ENCODE measurements at places on chromosomes 1 and 21.
A peak's percentile ranks its signal among the peaks of the same experiment; 100 is the strongest.

DNA sequence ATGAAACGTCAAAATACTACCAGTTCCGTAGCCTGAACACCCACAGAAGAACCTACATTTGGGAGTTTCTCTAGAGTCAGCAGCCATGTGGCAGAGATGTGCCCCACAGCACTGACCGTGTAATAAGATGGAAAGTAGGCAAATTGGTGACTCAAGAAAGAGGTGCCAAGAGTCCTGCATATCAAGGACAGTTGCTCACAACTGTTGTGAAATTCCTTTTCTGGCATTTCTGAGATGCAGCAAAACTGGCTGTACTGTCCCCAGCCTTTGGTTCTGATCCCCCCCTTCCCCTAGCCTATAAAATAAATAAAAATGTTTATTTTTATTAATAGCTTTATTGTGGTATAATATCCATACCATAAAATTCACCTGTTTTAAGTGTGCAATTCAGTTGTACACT lies 324.0 kb downstream of the PCP4 start:
- DNase-seq: no peak

DNA sequence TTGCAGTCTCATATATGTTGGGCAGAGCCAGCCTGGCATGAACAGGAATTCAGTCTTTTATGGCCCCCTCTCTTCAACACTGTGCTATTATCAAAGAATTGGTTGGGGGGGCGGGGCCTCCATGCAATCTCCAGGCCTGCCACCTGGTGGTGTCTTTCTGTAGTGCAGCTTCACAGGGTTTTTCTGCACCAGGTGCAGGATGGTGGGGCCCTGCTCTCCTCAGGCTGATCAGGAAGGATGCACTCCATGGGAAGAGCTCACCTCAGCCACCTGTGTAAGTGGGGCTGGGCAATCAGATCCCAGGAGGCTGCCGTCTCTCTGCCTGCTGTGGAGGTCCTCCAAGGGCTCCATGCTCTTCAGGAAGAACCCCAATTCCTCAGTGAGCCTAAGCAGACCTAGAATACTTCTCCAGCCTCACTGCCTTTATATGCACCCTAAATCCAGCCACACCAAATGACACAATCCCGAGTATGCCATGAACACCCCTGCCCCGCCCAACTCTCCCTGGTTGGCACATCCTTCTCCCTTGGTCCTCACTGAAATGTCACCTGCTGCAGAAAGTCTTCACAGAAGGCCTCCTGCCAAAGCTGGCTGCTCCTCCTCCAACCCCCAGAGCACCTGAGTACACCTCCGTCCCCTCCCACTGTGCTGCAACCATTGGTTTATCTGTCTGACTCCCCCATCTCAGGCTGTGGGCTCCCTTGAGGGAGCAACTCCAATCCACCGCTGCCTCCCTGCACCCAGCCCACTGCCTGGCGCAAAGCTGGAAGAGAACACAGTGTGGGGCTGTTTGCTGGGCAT lies 16.5 kb downstream of the STK40 start:
- peak; percentile 68 for DNase-seq

DNA sequence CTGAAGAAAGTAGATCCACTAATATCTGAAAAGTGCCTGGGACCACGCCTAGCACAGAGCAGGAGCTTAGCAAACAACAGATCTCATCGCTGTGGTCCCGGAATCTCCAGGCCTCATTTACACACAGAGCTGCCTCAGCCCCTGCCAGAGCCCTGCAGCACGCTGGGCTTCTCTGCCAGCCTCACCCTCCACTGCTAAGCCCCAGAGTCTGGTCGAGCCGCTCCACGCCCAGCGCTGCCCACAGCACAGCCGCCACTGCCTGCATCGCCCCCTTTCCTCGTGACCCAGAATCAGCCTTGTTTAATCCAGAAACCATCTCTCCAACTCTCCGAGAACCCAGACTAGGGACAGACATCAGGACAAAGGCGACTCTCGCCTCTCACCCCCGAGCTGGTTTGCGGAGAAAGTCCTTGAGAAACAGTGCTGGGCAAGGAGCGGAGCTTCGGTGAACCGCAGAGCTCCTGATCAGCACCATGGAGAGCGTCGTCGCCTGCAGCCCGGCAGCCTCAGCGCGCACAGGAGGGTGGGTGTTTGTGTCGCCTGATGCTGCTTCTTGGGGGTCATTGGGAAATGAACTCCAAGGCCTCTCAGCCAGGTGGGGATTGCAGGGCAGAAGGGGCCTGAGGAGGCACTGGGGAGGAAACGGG lies 145.1 kb downstream of the NPHP4 start:
- DNase-seq: no peak

DNA sequence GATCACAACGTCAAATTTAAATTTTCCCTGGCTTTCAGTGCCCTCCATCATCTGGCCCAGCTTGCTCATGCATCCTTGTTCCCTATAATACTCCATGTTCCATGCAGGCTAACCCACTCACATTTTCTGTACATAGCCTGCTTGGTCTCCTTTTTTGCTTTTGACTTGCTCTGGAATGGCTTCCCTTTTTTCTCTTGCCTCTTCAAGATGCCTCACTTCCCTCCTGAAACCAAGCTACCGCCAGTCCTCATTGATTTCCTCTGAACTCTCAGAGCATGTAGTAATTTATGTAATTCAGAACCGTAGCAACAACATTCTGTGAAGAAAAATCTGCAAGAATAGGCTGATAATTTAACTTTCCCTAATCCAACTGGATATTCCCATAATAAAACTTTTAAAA lies 10.3 kb downstream of the CAP1 start:
- no peak for DNase-seq

DNA sequence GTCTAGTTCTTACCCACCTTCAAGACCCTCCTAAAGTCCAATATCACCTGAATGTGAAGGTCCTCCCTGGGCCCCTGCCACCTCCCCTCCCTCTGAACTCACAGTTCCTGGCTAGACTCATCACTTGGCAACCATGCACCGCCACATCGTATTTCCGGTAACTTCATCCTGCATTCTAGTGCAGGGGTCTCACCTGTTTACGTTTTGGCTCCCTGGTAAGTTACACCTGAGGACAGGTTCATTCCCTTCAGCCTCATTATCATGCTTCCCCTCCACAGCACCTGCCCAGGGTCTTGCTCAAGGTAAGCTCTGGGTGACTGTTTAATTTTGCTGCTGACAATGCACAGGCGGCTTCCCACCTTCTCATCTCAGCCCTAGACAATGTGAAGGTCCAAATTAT lies 93.1 kb downstream of the MIS18A start:
- no peak for DNase-seq

DNA sequence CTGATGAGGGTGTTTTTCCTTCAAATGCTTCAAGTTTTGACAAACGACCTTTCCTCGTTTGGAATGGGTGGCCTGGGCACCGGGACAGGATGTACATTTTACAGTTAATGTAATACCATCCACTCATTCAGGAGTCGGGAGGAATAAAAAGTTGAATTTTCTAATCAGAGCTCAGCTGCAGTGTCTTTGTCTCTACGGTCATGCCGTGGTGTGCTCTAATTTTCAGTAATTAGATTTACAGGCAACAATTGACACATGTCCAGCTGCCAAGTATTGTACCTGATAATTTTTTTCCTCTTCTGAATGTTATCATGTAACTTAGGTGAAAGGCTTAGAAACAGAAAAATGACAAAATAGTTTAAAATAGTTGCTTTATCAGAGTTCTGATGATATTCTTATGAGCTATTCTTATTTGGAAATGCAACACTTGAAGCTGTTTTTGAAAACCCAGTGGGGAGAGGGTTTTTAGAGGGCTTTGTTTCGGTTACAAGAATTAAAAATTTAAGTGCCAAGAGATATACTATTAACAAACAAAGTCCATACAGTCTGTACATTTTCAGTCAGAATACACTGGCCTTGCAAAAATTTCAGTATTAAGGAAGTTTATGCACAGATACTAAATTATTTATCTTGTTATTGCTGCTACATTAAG lies 1.0 kb downstream of the CDKN2C start:
- DNase-seq: no peak

DNA sequence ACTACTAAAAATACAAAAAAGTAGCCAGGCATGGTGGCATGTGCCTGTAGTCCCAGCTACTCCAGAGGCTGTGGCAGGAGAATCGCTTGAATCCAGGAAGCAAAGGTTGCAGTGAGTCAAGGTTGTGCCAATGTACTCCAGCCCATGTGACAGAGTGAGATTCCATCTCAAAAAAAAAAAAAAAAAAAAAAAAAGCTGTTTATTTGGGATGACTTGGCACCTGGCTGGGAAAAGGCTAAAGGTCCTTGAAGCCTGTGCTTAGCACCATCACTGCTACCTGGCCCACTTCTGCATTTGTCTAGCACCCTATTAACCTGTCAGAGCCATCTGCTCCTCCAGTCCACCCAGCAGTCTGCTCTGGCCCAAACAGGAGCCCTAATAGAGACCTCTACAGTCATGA lies 25.0 kb downstream of the PRDX6 start:
- no peak for DNase-seq

- DNase-seq: no peak
Observed at GRCh38 chr1:47840393-47841190, 156.6 kb downstream of the TRABD2B start.

DNA sequence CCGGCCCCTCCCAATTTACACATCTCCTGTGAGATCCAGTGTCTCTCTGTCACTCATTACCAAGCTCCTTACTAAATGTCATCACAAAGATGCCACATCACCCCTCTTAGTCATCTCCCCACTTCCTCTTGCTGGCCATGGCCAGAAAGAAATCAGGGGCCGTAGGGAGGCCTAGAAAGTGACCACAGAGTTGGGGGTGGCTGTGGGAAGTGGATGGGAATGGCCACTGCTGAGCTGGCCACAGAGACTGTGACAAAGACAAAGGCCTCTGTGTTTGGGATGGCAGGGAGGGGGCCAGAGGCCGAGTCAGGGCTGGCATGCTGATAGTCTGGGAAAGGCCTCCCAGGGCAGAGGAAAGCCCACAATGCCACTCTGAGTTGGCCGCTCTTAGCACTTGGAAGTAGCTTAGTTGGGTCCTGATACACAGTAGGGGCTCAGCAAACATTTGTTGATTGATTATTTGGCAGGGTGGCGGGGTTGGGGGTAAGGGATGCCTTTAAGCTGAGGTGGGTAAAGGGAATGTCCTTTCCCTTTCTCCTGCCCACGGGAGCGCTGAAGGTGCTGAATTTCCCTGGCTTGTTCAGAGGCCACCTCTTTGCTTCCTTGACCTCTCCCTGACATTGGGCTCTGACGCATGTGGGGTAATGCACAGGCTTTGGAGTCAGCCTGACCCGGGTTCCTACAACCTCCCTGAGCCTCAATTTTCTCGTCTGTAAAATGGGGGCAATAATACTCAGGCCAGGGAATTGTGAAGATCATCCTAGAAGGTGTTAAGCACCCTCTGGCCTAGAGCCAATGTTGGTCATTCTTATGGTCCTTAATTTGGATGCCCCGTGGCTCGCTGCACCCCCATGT lies 13.2 kb downstream of the NAV1 start:
- DNase-seq: no peak

DNA sequence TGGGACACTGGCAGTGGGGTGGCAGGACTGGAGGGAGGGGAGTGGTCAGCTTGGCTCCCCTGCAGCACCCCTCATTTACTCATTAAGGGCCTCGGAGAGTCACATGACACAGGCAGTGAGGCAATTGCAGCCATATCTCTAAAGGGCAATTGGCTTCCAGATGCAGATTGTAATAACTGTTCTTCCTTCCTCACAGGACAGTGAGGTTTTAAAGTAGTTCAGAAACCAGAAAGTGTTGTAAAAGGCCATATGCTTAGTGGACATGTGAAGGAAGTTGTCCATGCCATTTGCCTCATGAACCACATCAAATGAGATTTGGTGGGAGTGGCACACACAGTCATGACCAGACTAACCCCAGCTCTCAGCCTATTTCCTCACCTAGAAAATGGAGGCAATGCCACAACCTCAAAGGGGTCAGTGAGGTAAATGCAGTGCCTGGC lies 11.1 kb downstream of the MTX1 start:
- DNase-seq: no peak

DNA sequence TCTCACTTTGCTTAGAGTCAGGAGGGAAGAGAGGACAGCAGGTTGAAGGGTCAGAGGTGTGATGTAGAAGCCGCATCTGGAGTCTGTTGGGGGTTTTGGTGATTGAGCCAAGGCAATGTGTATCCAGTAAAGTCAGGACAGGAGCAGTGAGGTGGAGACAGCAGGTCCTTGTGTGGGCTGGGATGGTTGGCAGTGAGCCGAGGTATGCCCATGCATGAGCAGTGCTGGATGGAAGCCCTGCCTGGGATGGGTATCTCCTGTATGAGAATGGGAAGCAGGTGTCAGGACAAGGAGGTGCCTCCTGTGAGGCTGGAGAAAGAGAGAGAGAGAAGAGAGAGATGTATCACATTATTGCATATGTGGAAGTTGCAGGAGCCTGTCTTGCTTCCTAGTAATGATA lies 90.0 kb downstream of the OBSCN start:
- no peak for DNase-seq

- no peak for DNase-seq
Observed at GRCh38 chr1:245019910-245020486, 134.8 kb upstream of the KIF26B start.

DNA sequence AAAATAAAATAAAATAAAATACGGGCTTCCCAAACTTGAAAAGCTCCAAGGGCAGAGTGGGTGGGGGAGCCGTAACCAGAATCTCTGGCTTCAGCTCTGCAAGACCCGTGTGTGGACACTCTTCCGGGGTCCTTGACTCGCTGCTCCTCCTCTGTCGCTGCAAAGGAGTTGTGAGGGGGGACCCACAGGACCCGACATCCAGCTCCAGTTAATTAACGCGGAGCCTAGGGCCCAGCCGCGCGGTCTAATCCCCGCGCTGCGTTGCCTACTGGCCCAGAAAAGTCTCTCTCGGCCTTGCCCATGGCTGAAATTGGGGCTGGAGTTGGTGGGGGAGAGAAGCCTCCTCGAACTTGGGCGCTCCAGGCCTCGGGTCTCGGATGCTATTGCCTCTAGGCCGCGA lies 1.8 kb downstream of the LMX1A start:
- DNase-seq: no peak

DNA sequence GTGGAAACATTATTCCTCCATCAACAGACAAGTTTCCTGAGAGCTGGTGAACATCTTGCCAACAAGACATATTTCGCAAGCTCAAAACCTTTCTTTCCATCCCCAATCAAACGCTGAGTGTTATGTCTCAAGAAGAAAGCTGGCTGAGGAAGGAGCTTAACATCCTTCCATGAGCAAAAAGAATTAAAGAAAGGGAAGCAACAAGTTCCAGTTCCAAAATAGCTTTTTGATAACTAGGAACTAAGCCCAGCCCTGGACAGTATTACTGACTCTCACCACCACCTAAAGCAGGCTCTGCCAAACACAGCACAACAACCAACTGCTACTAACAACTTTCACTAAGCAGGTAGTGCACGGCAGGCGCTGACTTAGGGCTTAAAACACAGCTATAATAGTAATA lies 50.2 kb downstream of the CAPZB start:
- no peak for DNase-seq

DNA sequence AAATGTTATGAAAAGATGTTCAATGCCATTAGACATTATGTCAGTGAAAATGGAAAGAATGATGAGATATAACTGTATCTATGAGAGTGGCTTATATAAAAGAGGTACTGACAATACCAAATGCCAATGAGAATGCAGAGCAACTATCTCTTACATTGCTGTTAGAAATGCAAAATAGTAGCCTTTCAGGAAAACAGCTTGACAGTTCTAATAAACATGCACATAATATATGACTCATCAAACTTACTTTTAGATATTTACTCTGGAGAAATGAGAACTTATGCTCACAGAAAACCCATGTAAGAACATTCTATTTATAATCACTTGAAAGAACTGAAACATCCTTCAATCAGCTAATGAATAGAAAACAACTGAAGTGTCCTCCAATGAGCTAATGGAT lies 996.7 kb upstream of the ADGRL4 start:
- DNase-seq: no peak

- DNase-seq: no peak
Observed at GRCh38 chr1:245085508-245086095, 69.2 kb upstream of the KIF26B start.

GRCh38 chr1:183244466-183244865 lies 58.4 kb downstream of the LAMC2 start:
- no peak for DNase-seq

- no peak for DNase-seq
Observed at GRCh38 chr1:192552760-192553191, 22.8 kb upstream of the RGS1 start.
